Cortex of kidney (tissue), 1 donor: ENCODE measurements at places on chromosomes 5 and 9.

DNA sequence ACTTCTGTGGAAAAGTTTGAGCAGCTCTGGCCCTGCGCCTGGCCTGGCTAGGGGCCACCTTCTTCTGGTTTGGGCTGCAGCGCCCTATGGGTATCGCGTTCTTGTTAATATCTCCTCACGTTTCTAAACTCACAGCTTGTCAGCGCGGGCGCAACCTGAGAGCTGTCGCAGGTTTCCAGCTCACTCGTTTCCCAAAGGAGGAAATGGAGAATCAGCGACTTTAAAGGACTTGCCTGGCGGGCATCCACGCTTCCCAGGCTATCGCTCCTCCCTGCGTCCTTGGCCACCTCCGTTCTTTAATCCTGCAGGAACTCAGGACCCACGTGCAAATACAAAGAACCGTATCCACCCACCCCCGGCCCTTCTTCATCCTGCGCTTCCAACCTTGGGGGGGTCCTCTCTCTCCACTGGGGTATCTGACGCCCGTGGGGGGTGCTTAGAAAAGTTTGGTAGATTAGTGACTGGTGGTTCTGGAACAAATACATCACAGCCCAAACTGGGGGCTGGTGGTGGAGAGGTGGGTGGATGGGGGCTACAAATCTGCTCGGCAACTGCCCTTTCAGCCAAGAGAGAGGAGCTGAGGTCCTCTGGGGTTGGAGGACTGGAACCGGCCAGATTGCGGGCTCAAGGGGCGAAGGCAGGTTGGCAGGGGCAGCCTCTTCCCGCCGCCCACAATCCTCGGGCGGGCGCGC is 578 bp upstream of the PSAT1 start:
- DNase-seq: no peak

- DNase-seq: no peak
Observed at GRCh38 chr9:104494808-104495207, 9.3 kb upstream of the OR13F1 start.

- no peak for DNase-seq
Observed at GRCh38 chr5:127186657-127187056, 103.9 kb upstream of the MEGF10 start.

GRCh38 chr5:170832241-170832640 is 29.6 kb upstream of the RANBP17 start:
- no peak for DNase-seq

GRCh38 chr9:97809666-97810344 is 43.2 kb upstream of the FOXE1 start:
- DNase-seq: no peak

- DNase-seq: no peak
Observed at GRCh38 chr5:132095424-132095972, 21.9 kb downstream of the CSF2 start.

DNA sequence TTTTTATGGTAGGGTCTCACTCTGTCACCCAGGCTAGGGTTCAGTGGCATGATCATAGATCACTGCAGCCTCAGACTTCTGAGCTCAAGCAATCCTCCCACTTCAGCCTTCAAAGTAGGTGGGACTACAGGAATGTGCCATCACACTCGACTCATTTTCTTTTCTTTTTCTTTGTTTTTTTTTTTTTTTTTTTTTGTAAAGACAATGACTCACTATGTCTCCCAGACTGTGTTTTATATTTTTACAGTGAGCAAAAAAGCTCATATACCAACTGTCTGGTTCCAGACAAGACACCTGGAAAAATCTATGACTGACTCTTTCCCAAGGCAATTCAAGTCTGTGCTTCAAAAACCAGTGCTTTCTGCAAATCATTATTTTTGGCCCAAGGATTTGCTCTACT is 10.8 kb upstream of the FOXD1 start:
- no peak for DNase-seq

DNA sequence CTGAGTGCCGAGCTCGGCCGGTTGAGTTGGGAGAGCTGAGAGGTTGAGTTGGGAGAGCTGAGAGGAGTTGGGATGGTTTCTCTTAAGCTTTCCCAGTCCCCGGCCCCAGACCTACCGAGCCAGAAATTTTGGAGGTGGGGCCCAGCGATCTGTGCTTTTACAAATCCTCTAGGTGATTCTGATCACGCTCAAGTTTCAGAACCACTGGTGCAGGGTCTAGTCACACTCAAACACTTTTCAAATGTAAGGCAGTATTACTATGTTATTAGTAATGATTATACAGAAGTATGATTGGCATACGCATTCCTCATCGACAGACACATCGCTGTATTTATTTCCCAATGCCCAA is 256 bp upstream of the CLINT1 start:
- DNase-seq: no peak

GRCh38 chr5:131005963-131006684 is 158.9 kb downstream of the HINT1 start:
- no peak for DNase-seq

GRCh38 chr5:154388842-154389241 is 57.0 kb upstream of the SAP30L start:
- DNase-seq: no peak
